Breast epithelium (tissue), 4 donors: ENCODE measurements at places on chromosomes 7 and 10. TPM values are rescaled to one million over a fixed set of nuclear protein-coding genes. Genes with fewer than 3 reads are reported as not detected.

DNA sequence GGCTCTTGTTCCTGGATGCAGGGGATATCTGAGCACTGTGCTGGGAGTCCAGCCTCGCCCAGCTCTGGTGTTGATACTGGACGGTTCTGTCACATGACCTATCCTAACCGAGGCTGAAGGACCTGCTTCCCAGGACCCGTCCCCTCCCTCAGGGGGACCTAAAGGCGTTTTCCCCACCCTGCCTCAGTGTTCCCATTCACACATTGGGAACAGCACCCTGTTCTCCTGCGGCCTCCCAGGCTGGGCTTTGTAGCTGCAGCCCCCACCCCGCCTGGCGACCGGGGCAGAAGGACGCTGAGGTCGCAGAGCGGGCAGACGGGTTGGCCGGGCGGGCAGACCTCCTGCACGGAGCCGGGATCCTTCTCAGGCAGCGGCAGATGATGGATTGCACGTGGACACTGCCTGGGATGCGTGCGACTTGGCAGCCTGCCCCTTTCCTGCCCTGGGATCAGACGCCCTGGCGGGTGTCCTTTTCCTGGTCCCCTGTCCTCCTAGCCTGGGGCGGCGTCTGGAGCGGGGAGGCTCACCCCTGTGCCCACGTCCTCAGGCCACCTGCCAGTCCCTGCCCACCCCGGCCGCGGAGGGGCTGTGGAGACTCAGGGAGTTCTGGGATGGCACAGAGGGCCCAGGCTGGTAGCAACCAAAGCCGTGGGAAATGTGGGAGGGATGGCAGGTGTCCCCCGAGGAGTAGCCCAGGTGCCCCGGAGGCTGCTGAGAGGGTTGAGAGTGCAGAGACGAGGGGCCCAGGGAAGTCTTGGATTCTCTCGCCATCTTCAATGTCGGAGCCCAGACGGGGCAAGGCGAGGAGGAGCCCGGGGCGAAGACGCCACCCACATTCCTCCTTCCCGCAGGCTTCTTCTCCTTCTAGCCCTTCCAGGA is 17.2 kb upstream of the PSMG3 start:
- DNase-seq = no peak

GRCh38 chr7:12158334-12159060 is 52.6 kb upstream of the TMEM106B start:
- no peak for DNase-seq

DNA sequence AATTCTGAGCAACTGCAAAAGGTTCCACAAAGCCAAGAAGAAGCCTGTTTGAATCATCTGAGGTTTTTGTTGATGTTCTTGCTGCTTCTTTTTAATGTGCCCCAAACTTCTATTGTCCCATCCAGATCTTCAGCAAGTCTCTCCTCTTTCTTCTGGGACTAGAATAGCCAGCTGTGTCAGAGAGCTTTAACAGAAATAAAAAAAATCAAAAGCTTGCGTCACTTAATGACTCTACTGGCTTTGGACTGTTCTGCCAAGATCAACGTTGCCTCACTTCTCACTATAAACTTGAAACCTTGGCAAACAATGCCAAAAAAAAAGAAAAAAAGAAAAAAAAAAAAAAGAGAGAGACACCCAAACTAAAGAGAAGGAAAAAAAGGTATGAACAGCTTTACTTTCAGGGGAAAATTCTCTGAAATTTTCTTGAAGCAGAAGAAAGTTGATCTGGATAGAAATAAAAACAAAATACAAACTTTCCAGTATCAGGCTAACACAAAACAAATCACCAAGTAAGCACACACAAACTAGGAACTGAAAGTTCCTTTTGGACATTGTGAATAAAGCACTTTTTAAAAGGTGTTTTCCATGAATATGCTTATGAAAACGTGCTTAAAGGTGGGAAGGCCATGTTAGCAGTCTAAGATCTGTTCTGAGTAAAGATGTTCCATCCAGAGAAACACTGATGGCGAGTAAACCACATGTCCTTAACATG is 14.8 kb downstream of the USP54 start:
- DNase-seq = peak; percentile 44

- no peak for DNase-seq
These were observed 1007.4 kb downstream of the GATA3 start for GRCh38 chr10:9061871-9062270.

- peak; percentile 5 for DNase-seq
These were observed 8.7 kb downstream of the ADCY1 start for GRCh38 chr7:45582868-45583277.

The UTF1 gene
- not detected for total RNA-seq

GRCh38 chr10:78604286-78604685 is 464.5 kb upstream of the ZMIZ1 start:
- no peak for DNase-seq

GRCh38 chr7:114916261-114916892 is 5.5 kb upstream of the MDFIC start:
- DNase-seq = no peak

- DNase-seq = no peak
These were observed 14.7 kb upstream of the ADAM12 start for GRCh38 chr10:126402721-126403695.

DNA sequence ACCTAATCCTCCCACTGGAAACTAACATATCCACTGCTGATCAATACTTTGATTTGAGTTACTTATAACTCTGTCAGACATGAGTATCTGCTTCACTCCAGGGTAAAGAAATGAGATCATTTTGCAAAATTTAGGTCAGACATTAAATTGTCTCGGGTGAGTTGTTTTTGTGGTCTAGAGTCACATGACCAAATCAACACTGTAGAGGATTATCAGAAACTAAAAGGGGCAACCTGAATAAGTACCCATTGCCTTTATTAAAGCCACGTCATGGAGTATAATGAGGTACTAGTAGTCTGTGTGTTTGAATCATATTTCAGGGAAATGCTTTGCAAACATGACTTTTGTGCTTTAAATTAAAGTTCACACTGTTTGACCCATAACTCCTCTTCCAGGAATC is 107.7 kb upstream of the ADO start:
- no peak for DNase-seq

The CTAGE8 gene
- 4.3 TPM for total RNA-seq

The ZNF32 gene
- 53.1 TPM for total RNA-seq

The GPR26 gene
- total RNA-seq = not detected

The MSS51 gene
- 2.9 TPM for total RNA-seq

DNA sequence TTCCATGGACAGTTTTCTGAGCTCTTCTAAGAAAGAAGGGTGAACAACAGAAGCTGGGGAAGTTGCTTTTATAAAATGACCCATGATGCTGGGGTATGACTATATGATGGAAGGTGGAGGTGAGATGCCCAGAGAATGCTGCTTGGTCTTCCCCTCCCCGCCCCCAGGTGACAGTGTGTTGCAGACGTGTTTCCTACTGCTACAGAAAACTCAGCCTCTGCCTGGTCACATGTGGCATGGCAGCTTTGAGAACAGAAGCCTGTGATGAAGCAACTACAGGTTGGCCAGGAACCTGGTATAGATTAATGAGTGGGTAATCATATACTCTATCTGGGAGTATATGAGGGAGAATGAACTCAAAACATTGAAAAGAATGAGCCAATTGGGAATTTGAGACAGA is 67.1 kb downstream of the MTURN start:
- no peak for DNase-seq

DNA sequence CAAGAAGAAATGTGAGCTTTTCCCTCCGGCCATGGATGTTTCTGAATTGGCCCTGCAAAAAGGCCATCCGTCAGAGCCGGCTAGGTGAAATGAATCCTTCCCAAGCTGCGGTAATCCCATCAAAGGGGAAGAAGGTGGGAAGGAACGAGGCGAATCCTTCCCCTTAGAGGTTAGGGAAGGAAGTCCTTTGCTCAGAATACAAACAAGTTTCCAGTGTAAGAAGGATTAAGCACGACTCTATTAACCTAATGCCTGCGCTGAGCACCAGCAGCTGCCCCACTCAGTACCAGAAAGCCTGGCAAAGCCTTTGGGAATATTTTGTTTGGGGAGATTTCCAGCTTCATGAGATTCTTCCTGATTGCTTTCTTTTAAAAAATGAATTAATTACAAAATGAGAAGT is 42.8 kb downstream of the CLRN3 start:
- DNase-seq = no peak

GRCh38 chr7:47192978-47193377 is 388.9 kb downstream of the TNS3 start:
- DNase-seq = no peak

DNA sequence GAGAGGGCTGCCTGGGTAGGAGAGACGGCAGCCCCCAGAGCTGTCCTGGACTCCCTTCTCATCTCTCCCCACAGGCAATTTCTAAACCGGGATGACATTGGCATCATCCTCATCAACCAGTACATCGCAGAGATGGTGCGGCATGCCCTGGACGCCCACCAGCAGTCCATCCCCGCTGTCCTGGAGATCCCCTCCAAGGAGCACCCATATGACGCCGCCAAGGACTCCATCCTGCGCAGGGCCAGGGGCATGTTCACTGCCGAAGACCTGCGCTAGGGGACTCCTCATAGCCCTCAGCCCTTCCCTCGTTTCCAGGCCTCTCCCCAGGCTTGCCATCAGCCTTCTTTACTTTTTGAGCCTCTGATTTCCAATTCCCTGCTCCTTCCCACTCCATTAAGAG is 2.6 kb downstream of the ATP6V1F start:
- no peak for DNase-seq

DNA sequence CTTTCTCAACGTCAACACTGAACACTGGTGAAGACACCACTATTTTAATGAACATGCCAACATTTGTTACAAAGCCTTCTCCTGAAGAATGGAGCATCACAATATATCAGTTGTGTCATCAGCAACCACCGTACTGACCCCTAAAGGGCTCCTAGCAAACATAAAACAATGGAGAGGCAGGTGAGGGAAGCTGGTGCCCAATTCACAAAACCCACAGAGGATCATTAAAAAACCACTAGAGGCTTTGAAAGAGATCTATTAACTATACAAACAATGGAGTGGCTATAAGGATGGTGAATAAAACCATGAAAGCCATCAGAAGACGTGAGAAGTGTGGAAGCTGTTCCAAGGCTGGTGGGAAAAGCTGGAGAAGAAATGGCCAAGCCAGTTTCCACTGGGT is 150.8 kb downstream of the FAM107B start:
- no peak for DNase-seq

DNA sequence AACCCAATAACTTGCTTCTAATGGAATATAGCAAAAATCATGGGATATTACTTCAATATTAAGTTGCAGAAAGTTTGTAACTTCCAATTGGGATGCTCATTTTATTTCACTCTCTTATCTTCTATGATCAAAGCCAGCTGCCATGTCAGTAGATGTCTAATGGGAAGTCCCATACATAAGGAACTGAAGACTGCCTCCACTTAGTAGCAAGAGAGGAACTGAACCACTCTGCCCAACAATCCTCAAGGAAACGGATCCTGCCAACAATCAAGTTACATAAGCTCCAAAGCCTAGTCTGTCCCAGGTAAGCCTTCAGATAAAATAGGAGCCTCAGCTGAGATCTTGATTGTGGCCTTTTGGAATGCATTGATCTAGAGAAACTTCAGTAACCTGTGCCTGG is 431.5 kb upstream of the PCDH15 start:
- DNase-seq = no peak

The MGAM2 gene
- 2.3 TPM for total RNA-seq

DNA sequence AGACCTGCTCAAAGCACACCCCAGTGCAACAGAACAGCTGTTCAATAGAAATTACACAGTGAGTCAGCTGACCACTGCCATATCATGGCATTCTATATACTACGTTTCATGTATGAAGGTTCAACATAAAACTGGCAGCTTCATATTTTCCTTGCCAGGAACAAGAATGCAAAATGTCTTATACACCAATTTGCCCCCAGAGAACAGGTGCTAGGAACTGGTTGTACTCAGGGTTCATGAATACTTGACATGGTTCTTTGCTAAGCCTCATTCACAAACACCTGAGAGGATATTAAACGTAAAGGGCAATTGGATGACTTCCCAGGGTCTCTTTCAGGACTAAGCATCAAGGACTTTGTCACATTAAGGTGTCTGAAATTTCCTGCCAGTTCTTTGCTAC is 6.9 kb downstream of the MYOF start:
- DNase-seq = no peak

DNA sequence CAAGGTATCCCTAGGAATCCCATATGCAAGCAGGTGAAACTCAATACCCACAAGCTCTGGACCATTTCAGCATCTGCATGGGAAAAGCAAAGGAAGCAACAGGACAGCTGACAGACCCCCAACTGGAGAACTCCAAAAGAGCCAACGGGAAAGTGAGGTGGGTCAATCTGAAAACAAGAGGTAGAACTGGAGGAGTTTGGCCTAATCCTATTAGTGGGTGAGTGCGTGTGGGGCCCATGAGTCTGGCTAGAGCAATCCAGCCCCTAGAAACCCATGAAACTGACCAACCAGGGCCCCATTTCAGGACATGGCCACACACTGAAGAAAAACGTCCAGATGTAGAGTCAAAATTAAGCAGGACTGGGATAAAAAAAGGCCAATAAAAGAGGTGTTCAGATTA is 26.6 kb upstream of the WNT8B start:
- DNase-seq = no peak

DNA sequence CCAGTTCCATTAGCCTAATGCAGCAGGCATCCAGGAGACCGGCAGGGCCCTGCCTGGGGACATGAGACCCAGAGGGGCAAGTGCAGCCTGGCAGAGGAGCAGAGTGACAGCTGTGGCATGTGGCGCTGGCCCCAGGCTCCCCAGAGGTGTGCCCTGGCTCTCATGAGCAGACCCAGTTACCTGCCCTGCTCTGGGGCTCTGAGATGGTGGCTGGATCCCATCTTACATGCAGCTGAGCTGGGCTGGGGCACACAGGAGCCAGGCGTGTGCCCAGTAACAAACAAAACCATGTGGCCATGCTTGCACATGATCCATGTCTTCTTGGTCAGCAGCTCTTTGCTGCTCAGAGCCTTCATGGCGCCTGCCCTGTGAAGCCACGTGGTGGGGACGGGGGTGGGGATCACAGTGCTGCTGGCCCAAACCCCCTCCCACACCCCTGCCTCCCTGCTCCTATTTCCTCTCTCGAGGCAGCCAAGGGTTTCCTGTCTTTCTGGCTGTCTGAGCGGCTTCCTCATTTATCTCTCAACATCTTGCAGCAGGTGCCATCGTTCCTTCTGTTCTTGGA is 40.3 kb upstream of the GTF2I start:
- DNase-seq = no peak

The ATG9B gene
- total RNA-seq = 2.0 TPM

GRCh38 chr7:108659261-108659660 is 89.6 kb downstream of the DNAJB9 start:
- DNase-seq = no peak

GRCh38 chr10:14487488-14487883 is 156.8 kb upstream of the FRMD4A start:
- DNase-seq = no peak

GRCh38 chr10:126336801-126337200 is 51.5 kb downstream of the ADAM12 start:
- DNase-seq = no peak
